ENCODE measurements at places on chromosomes 4 and X.

GRCh38 chr4:84218031-84218430 lies 281.1 kb downstream of the NKX6-1 start:
- DNase-seq = peak; percentile 28

- DNase-seq = no peak
Observed at GRCh38 chrX:44456685-44457084, 86.0 kb downstream of the FUNDC1 start.

DNA sequence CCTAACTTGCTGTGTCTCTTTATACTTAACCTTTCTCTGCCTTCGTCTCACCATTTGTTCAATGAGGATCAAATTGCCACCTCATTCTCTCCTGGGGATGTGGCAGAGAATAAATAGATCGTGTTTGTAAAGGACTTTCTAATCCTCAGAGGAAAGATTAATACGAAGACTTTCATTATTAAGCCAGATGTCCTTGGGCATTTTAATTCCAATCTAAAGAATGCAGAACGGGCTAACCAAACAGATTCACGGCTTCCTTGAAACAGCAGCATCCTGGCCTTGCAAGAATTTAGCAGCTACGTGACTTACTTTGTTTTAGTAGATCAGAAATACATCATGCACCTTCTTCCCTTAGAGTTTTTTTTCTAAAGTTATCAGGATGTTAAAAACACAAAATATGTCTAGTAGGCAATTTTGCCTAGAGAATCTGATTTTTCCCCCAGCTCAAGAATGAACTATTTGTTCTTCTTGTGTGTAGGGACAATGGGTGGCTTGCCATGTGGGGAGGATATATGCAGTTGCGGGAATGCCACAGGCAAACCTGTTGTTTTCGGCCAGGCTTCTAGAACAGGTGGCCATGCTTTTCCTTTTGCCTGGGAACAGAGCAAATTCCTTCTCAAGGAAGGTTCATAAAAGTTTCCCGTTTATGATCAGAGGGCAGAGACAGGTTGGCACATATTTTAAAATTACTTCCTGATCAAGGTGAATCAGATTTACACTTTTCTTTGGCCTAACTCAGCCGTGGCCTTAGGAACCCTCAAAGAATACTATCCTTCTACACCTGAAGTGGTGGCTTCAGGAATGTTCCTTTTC lies 3.0 kb downstream of the MID1 start:
- no peak for DNase-seq

DNA sequence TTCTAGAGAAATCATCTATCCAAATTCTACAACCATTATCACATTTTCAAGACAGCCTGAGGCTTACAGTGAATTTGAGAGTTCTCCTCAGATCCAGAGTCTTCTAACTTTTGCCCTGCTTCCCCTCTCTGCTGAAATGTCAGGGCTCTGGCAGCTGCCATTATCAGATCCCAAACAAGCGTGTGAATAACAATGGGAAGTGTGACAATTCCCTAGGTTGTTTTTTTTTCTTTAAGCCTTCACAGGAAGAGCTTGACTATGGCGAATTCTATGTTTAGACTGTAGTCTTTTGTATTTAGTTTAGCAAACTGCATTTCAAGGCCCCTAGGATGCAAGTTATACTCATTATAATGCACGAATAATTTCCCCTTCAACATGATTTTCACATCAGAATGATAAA lies 61.3 kb upstream of the KDR start:
- DNase-seq = no peak

DNA sequence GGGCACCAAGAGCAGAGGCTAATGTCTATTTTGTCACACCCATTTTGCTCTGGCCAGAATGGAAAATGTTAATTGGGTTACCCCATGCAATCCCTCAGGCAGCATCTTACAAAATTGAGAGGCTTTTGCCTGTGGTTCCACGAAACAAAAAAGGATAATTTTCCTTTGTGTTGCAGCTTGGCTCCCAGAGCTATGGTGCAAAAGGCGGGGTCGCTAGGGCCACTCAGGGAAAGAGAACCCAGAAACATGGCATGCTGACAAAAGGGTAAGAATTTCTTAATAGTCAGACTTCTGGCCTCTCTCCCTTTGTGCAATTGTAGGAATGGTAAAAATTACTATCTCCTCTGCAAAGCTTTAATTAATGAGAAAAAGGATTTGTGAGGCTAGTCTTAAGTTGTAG lies 119.6 kb upstream of the BANK1 start:
- no peak for DNase-seq

All from Ammon's horn (tissue), 1 donor.